ENCODE measurements at places on chromosomes 1 and 21.
A peak's percentile ranks its signal among the peaks of the same experiment; 100 is the strongest.

DNA sequence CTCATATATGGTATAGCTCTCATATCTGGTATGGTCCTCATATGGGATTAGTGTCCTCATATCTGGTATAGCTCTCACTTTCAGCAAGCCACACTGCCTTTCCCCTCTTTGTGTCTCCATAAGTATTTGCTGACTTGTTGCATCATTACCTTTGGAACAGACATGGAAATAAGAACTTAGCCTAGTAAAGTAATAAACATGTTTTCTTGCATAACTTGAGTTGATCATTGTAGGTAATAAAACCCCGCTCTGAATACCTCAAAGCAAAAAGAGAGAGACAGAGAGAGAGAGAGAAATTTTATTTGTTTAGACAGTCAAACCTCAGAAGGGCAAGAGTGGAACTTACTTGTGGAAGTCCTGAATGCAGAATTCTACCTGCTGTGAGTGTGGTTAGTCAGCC lies 170.3 kb downstream of the GREM2 start:
- no peak for DNase-seq

GRCh38 chr1:153746174-153746573 lies 18.3 kb downstream of the INTS3 start:
- DNase-seq: no peak

- DNase-seq: no peak
Measured at GRCh38 chr1:15410884-15411245, 1.2 kb downstream of the EFHD2 start.

- DNase-seq: peak; percentile 45
Measured at GRCh38 chr1:47262787-47263413, 30.9 kb upstream of the TAL1 start.

- no peak for DNase-seq
Measured at GRCh38 chr1:109239047-109239408, 10.3 kb upstream of the CELSR2 start.

DNA sequence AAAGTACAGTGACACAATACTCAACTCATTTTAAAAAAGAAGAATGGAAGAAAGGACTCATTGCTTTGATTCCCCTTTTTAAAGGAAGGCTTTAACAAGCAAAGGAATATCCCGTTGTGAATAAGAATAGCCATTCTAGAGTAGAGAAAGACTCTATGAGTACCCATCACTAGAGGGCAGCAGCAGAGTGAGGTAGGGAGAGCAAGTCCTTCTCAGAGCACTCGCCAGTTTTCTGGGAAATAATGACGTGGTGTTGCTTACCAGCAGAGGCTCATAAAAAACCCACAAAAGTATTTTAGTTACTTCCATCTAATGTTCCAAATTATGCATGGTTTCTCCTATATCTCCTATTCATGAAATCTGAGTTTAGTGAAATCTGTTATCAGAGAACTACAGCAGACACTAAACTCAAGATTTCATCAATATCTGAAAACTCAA lies 74.6 kb downstream of the USP24 start:
- peak; percentile 71 for DNase-seq

DNA sequence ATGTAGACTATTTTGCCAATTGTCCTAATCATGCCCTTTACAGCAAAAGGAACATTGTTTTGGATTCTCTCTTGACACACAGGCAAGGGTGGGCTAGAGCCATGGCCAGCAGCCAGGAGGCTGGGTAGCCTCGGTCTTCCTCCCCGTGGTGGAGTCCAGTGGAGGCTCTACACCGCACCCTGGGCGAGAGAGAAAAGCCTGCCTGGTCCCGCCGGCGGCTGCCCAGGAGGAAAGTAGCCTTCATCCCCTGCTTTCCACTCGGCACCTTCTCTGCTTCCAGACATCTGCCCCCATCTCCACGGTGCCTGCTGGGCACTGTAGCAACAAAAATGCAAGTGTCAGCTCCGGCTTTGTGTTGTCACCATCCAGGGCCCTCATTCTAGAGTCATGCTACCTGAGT lies 21.6 kb downstream of the PROK1 start:
- DNase-seq: no peak

- no peak for DNase-seq
Measured at GRCh38 chr1:113401067-113401466, 10.8 kb downstream of the MAGI3 start.

- DNase-seq: no peak
Measured at GRCh38 chr1:162928141-162928540, 67.2 kb upstream of the CCDC190 start.

DNA sequence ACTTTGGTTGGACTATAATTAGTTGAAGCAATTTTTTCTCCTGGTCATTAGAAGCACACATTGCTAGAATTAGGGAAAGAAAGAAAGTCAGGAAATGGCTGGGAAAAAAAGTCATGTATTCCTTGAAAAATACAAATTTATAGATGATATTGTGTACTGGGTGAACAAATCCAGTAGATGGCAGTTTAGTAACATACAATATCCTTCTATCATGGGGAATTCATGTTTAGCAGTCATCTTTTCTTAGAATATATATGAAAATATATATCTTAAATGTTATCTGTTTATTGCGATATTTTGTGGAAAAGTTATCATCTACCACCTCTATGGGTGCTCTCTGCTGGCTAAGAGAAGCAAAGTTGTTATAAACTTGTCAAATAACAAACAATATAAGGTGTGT lies 13.1 kb upstream of the ZRANB2 start:
- no peak for DNase-seq

GRCh38 chr21:15208786-15209185 lies 144.0 kb upstream of the NRIP1 start:
- no peak for DNase-seq

DNA sequence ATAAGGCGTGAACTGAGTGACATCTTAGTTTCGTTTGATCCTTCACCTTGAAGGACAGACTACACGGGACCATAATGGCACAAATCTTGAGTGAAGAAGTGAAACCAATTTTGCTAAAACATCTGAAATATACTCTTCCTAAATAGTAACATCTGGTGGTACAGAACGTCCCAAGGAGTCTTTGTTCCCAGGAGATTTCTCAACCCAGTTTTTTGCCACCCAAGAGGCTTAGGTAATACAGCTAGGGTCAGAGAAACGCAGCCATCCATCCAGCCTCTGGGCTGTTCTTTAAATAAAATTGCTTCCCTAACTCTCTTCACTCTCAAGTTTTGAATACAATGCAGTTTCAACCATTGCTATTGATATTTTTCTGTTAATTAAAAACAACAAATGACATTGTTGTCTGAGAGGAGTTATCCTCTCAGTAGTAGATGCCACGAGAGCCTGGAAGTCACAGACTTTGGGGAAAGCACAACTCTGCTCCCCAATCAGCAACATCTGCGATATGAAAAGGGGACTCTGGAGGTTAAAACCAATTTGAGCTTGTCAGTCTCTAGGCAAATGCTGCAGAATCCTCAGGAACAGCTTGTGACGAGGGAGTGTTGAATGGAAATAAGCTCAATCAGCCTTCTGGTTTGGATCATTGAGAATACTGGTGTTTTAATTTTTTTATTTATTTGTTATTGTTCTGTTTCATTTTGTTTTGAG lies 394.3 kb upstream of the ADGRL2 start:
- DNase-seq: no peak

DNA sequence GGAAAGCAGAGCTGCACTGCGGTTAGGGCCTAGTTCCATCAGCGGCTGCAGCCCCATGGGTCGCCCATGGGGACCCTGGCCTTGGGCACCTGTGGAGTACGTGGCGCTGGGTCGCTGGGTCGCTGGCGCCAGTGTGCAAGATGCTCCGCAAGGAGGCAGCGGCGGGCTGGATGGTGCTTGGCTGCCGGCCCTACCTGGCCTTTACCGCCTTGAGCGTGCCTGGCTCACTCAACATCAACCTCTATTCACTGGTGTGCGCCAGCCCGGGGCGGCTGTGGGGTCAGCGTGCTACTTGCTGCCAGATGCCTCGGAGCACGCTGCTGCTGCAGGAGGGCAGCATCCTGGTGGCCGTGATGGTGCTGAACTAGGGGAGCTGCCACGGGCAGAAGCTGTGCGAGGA lies 85.1 kb upstream of the RHOU start:
- no peak for DNase-seq

DNA sequence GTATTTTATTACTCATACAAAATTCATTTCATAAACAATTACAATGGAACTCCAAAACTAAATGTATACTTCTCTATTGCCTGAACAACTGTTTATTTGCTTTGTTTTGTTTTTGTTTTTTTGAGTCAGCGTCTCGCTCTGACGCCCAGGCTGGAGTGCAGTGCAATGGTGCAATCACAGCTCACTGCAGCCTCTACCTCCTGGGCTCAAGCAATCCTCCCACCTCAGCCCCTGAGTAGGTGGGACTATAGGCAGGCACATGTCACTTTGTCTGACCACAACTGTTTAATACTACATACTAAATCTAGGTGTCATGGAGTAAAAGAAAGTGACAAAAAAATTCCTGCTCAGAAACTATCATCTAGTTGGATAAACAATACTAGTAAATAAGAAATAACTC lies 49.3 kb downstream of the RAB3GAP2 start:
- DNase-seq: no peak

- DNase-seq: no peak
Measured at GRCh38 chr1:221740993-221741702, 741 bp downstream of the DUSP10 start.

- DNase-seq: no peak
Measured at GRCh38 chr1:7684861-7685635, 86.0 kb upstream of the VAMP3 start.

- DNase-seq: peak; percentile 51
Measured at GRCh38 chr1:218743861-218744505, 398.8 kb downstream of the TGFB2 start.

DNA sequence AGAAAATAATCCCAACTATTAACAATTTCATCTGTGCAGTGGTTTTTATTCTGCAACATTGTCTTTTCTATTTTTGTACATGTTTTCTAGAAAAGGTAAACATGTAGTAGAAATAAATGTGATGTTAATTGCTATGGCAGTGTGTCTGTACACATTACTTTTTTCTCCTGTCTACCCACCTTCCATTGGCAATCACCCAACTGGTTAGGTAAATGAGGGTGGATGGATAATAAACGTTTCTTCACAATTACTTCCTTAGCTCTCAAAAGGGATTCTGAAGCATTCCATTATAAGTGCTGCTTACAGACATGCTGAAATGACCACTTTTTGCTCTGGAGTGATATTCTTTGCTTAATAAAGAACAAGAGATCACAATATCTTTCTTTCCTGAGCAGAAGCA lies 61.4 kb downstream of the MAGI3 start:
- no peak for DNase-seq
